Mucosa of gallbladder (tissue), 1 donor: ENCODE measurements at places on chromosomes 7 and 10. TPM values are rescaled to one million over a fixed set of nuclear protein-coding genes. Genes with fewer than 3 reads are reported as not detected.
A peak's percentile ranks its signal among the peaks of the same experiment; 100 is the strongest.

DNA sequence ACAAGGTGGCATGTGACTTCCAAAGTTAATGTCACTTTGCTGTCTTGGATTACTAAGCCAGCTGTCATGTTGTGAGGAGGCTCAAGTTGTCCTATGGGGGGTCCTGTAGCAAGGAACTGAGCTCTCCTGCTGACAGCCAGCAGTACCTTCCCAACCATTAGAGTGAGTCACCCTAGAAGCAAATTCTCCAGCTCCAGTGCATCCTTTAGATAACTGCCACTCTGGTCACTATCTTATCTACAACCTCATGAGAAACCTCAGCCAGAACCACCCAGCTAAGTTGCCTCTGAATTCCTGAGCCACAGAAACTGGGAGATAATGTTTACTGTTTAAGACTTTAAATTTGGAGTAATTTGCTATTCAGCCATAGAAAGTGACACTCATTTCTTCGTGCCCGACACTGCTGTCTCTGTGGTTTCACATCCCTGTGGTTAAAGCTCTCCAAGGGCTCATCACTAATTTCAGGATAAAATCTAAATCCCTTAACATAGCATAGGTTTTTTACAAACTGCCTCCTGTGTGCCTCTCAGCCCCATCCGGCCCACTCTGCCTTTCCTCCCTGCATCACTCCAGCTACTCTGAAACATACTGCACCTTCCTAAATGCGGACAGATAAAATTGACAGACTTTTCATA, 83.5 kb downstream of the PRR15 start:
- no peak for DNase-seq

GRCh38 chr7:79159040-79159664, 294.3 kb downstream of the MAGI2 start:
- no peak for DNase-seq

- no peak for DNase-seq
Measured at GRCh38 chr7:20220921-20221547, 3.9 kb upstream of the MACC1 start.

GRCh38 chr10:102120991-102121738, 997 bp upstream of the LDB1 start:
- peak; percentile 67 for DNase-seq

- DNase-seq, result no peak
Measured at GRCh38 chr7:42248579-42248978, 11.6 kb upstream of the GLI3 start.

- no peak for DNase-seq
Measured at GRCh38 chr7:154867068-154867467, 135.9 kb downstream of the PAXIP1 start.

DNA sequence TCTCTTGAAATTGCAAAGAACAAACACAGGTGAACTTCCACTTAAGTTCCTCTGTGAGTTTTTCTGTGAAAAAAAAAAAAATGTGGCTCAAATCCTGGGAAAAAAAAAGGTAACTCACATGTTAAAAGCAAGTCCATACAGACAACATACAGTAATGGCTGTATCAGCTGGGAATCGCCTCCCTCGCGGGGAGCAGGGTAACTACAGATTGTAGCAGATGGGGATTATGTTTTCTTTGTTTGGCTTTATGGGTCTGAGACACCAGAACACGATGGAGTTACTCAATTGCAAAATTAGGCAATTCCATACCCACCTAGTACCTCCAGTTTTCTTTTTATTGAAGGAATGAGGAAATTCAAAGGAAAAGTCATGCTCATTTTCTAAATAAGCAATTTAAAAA, 42.3 kb downstream of the FEZF1 start:
- no peak for DNase-seq

- no peak for DNase-seq
Measured at GRCh38 chr7:47836503-47837202, 111.6 kb downstream of the PKD1L1 start.

DNA sequence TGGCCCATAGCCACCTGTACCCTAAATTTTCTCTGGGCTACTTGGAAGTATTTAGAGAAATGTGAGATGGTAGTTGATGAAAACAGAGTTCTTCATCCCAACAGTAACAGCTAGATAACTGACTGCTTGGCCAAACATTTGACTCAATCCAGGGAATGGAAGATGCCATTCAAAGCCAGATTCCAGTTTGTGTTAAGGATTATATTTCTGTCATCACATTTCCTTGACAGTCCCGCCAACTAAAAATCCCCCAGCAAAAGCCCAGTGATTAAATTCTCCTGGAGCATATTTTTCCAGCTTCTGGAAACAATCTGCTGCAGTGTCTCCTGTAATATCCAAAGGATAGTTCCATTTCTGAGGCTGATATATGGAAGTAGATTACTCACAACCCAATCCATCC, 45.4 kb upstream of the PTN start:
- DNase-seq, result no peak

GRCh38 chr10:42941295-42941644, 135.6 kb upstream of the RET start:
- DNase-seq, result no peak

DNA sequence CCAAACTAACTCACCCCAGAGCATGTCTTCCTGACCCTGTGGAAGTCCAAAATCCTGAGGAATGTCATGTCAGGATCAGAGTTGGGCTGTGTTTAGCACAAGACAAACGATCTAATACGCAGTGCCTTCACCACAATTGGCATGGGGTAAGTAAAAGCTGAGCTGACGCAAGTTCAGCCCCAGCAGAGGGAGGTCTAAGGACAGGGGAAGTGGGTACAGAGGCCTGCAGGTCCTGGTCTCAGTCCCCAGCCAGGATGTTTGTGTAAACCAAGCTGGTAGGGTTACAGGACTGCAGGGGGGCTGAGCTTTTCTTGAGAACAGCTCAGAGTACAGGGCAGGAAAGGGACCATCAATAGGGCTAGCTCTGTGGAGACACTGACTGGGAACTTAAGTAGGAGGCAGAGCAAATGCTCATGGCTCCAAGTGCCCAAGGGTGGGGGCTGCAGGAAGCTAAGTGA, 5.3 kb upstream of the KCNIP2 start:
- DNase-seq, result no peak

DNA sequence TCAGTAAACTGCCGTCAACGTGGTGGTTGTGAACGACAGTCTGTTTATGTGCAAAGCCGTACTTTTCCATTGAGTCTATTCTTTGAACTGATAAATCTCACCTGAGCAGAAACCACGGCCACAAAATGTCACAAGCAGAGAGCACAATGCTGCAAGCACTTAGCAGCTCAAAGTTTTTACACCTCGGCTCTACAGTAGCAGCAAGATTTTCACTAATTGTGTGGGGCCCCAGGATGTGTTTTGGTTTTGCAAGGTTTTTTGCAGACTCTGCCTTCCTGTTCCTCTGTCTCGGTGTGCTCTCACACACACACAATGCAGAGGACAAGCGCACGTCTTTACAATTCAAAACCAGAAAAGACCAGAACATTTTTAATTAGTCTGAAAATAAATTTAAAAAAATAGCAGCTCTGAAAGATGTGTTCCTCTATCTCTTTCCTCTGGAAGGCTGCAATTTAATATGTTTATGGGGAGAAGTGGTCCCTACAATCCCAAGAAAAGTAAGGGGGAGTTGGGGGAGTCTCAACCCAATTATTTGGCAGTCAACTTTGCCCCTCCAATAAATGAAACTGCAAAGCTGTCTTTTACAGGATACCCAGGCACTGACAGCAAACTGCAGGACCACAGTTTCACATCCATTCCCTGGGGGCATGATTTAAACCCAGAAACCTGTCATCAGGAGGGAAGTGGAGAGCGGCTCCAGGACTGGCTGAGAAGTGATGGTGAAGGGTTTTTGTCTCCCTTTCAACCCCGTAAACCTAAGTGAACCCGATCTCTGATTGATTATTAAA, 73.8 kb upstream of the SFMBT2 start:
- DNase-seq, result peak; percentile 42

TMEM229A gene
- total RNA-seq, result 0.66 TPM

ZNF316 gene
- 37.3 TPM for total RNA-seq

GNGT1 gene
- total RNA-seq, result not detected

TRIM74 gene
- 2.7 TPM for total RNA-seq
